IPS DF 19.7 (cell line): ENCODE measurements at places on chromosomes 3 and 15.
A peak's percentile ranks its signal among the peaks of the same experiment; 100 is the strongest.

GRCh38 chr3:149713730-149714654, 38.3 kb downstream of the COMMD2 start:
- DNase-seq, result no peak

- DNase-seq, result no peak
Observed at GRCh38 chr3:181417748-181418147, 294.0 kb upstream of the SOX2 start.

GRCh38 chr3:28699283-28699682, 350.7 kb upstream of the AZI2 start:
- DNase-seq, result no peak

DNA sequence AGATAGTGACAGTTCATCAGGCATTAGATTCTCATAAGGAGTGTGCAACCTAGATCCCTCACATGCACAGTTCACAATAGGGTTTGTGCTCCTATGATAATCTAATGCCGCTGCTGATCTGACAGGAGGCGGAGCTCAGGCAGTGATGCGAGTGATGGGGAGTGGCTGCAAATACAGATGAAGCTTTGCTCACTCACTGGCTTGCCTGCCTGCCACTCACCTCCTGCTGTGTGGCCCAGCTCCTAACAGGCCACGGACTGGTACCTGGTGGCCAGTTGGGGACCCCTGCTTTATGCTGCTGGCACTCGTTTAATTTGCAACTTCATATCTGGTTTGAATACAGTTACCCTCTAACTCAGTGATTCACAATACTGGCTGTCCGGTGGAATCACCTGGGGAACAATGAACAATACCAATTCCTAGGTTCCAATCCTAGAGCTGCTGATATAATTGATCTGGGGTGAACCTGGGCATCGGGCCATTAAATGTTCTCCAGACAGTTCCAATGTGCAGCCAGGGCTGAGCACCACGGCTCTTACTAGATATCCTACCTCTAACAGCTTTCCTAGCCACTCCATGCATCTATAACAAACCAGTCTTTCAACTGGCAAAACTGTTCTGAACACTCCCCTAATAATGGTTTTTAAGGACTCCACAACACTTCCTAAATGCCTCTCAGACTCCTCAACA, 131.4 kb downstream of the ATP1B3 start:
- DNase-seq, result no peak

DNA sequence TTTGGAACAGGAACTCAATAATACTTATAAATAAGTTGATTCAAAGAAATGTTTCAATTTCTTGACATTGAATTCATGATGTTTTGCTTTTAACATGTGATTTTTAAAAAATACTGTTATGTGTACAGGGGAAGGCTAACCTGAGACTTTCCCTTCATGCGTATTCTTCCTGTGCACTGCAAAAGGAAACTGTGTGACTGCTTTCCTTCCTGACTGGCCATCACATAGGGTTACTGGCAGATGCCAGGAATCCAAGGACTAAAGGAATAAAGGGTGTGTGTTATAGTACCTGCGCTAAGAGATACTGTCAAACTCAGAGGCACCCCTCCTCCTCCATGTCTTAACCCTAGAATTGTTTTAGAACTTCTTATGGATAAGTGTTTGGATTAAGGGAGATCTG, 236.0 kb downstream of the UBE2E2 start:
- DNase-seq, result no peak

DNA sequence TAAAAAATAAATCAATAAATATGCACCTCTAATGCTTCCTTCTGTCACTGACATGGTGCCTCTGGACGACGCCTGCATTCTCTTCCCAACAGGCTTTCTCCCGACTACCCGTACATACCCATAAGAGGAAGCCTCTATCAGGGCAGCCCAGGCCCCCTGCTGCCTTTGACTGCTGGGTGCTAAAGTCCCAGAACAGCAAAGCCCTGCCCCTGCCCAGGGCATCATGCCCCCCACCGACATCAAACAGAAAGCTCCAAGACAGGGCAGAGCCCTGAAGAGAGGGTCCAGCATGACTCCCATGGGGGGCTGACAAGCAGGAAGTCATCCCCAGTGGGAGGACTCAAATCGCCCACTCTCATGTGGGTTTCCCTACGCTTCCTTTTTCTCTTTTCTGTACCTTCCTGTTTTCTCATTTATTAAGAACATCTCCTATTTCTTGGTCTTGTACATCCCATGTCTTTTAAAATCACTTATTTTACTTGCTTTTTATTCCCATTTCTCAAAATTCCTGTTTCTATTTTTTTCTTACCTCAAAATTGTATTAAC, 23.4 kb downstream of the XPC start:
- no peak for DNase-seq

DNA sequence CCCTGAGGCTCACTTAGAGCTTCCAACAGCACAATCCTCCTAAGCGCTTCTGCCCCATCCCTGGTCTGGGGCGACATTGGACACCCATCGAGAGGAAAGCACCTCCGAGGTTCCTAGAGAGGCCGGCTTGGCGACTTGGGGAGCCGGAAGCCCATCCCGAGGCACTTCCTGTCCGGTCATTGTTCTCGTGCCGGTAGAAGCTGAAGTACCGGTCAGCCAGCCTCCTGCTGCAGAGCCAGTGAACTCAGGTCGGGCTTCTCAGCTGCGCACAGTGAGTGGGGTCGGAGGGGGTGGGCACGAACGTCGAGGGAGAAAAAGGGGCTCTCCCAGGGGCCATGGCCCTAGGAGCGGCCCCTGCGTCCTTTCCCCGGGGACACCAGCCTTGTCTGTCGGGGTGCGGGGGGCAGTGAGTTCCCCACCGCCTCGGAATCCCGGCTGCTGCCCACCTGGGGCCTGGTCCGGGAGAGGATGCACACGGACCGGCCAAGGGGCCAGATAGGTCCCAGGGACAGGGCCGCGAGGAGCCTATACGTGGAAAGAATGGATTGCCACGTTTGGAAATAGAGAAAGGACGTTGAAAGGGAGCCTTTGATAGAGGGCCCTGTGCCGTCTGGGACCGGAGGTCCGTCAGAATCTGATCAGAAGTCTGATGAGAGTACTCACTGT, at the start of gene ZNF35:
Gene ZNF35, plus strand, starts transcription at position 169 of the 666 bp plus-strand sequence. CDS start 2,336 bp downstream, outside the sequence.
- DNase-seq, result peak; percentile 92

DNA sequence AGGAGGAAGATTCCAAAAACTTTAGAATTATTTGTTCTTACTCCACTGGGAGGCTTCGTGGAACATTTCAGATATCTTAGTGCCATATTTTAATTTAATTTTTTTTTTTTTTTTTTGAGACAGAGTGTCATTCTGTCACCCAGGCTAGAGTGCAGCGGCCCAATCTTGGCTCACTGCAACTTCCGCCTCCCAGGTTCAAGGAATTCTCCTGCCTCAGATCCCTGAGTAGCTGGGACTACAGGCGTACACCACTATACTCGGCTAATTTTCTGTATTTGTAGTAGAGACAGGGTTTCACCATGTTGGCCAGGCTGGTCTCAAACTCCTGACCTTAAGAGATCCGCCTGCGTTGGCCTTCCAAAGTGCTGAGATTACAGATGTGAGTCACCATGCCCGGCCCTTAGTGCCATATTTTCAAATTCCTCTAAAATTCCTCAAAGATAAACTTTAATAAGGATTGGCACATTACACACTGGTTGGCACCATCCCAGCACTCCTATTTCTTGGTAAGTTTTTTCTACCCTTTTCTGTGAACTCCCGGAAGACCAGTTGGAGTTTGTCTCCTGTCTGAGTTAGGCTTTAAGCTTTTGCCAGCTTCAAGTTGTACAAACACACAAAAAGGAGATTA, 693.7 kb downstream of the MCTP2 start:
- no peak for DNase-seq

- DNase-seq, result no peak
Observed at GRCh38 chr15:52626671-52627369, 52.4 kb downstream of the ATOSA start.

GRCh38 chr3:67940210-67940952, 286.0 kb upstream of the SUCLG2 start:
- DNase-seq, result no peak

- no peak for DNase-seq
Observed at GRCh38 chr15:61301701-61302100, 72.6 kb upstream of the RORA start.

- no peak for DNase-seq
Observed at GRCh38 chr15:37072181-37072580, 28.2 kb downstream of the MEIS2 start.

GRCh38 chr15:80211976-80212375, 40.0 kb downstream of the CTXND1 start:
- DNase-seq, result no peak

DNA sequence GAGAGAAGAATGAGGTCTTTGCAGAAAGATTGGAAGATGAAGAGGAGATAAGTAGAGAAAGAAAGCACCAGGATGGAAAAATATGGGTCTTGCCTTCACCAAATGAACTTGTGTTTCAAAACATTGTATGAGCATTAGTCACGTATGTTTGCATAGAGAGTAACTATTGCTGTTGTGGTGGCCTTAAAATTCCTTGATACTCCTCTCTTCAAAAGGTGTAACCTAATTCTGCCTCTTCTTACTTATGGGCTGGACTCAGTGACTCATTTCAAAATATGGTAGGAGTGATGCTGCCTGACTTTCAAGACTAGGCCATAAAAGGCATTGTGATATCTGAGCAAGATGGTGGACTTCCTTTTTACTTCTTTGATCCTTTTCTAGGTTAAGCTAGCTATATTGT, 228.7 kb upstream of the ZNF385D start:
- DNase-seq, result no peak

- DNase-seq, result no peak
Observed at GRCh38 chr3:80465746-80466145, 697.9 kb upstream of the ROBO1 start.

DNA sequence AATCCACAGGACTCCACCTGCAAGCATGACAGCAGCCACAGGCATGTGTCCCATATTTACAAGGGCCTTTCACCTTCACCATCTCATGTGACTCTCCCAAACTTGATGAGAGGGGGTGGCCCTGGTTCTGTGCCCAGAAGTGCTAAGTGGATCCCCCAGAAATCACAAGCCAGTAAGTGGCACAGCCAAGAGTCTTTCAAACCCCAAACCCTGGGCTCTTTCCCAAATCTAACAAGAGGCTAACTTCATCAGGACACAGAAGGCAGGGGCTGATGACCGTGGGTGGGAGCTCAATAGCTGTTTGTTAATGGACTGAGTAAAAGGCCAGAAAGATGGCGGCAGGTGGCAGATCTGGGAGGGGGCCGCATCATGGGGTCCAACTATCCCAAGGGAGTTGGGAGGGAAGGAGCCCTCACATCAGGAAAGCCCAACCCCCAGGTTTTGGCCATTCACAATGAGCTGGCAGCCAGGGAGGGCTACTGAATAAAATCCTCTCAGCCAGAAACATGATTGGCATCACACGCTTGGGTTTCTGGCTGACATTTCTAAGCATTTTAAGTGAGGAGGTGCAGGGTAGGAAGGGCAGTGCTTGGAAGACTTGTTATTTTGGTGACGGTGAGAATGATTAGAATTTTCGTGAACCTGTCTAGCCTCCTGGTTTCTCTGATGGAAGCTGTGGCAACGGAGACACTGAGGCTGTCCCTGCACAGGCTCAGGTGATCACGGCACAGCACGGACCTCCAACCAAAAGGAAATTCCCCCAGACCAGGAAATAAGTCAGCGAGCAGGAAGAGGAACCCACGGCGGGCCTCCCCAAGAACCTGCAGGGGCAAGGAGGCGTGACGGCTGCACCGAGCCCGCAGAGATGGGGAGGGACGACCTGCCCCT, 109.3 kb downstream of the OXNAD1 start:
- DNase-seq, result no peak
